Adrenal gland (tissue), 19 donors: ENCODE measurements at places on chromosomes 3 and 15. TPM values are rescaled to one million over a fixed set of nuclear protein-coding genes. Genes with fewer than 3 reads are reported as not detected.

Gene CFAP100
- not detected for total RNA-seq

- no peak overlapping the region for H3K4me3 ChIP-seq
- no peaks in the 10 kb centered on the region for H3K36me3 ChIP-seq
- no peak for DNase-seq
Measured at GRCh38 chr3:122496508-122496907, 18.2 kb downstream of the KPNA1 start.

GRCh38 chr15:96972201-96972600 is 641.7 kb downstream of the NR2F2 start:
- no peak overlapping the region for H3K4me3 ChIP-seq
- H3K4me1 ChIP-seq, result no peaks in the 10 kb centered on the region
- H3K27me3 ChIP-seq, result no peaks in the 10 kb centered on the region
- H3K36me3 ChIP-seq, result no peaks in the 10 kb centered on the region
- H3K27ac ChIP-seq, result no peak overlapping the region

DNA sequence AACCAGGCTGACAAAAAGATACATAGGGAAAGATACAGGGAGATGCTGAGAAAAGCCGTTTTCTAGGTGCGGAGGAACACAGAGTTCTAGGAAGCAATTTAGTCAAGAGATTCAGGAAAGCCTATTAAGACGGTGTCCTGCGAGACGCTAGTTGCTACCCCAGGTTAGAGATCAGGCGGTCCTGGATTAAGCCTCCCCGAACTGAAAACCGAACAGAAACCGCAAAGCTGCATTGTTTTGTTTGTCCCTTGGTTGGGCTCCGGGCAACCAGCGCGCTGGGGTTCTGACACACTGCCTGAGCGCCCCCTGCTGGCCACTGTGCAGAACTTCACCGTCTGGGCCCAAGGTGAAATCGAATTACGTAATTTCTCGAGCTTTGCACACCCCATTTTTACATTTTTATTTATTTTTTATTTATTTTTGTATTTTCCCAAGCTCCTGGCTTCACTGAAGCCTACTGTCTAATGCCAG is 37.3 kb upstream of the NDUFB4 start:
- no peaks in the 10 kb centered on the region for H3K36me3 ChIP-seq
- DNase-seq, result peak; percentile 93
- H3K4me1 ChIP-seq, result peaks cover 70% of the 10 kb centered on the region
- no peaks in the 10 kb centered on the region for H3K27me3 ChIP-seq
- H3K27ac ChIP-seq, result peak overlapping the region; percentile 95
